ENCODE measurements at places on chromosomes 7 and 10. TPM values are rescaled to one million over a fixed set of nuclear protein-coding genes. Genes with fewer than 3 reads are reported as not detected.
A peak's percentile ranks its signal among the peaks of the same experiment; 100 is the strongest.

- no peak for DNase-seq
These were observed 29.2 kb downstream of the COPG2 start for GRCh38 chr7:130639388-130639787.

GRCh38 chr10:123381224-123381623, 227.0 kb downstream of the BUB3 start:
- no peak for DNase-seq

GRCh38 chr10:8803992-8804391, 749.5 kb downstream of the GATA3 start:
- no peak for DNase-seq

DNA sequence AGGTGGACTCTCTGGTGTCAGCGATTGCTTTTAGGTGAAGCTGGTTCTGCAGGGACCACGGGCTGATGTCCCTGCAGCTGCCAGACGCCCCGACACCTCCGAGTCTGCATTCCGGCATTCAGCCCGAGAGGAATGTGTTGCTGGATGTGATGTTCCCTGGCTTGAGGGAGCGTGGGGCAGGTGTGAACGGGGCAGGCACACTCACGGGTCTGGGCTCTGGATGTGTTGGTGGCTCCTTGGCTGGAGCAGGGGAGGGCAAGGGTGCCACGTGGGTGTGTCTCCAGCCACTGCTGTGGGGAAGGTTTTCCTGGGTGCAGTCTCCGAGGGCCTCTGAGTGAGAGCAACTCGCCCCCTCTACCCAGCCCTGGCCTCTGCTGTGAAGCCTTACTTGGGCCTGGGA, 140.5 kb downstream of the CAMK1D start:
- DNase-seq, result no peak

- no peak for DNase-seq
These were observed 9.8 kb downstream of the CDHR1 start for GRCh38 chr10:84204122-84204521.

DNA sequence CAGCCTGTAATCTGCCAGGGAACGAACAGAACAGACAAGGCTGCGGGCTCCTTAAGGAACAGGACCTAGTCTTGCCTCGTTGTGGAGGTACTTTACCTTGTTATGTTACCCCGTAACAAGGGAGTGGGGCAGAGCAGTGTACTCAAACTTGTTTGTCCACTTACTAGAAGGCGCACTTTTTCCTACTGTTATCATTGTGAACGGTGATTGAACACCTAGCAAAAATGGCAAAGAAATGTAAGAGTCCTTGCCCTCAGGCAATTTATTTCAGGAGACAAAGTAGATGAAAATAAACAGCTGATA, 620 bp upstream of the IMPDH1 start:
- DNase-seq, result no peak

DNA sequence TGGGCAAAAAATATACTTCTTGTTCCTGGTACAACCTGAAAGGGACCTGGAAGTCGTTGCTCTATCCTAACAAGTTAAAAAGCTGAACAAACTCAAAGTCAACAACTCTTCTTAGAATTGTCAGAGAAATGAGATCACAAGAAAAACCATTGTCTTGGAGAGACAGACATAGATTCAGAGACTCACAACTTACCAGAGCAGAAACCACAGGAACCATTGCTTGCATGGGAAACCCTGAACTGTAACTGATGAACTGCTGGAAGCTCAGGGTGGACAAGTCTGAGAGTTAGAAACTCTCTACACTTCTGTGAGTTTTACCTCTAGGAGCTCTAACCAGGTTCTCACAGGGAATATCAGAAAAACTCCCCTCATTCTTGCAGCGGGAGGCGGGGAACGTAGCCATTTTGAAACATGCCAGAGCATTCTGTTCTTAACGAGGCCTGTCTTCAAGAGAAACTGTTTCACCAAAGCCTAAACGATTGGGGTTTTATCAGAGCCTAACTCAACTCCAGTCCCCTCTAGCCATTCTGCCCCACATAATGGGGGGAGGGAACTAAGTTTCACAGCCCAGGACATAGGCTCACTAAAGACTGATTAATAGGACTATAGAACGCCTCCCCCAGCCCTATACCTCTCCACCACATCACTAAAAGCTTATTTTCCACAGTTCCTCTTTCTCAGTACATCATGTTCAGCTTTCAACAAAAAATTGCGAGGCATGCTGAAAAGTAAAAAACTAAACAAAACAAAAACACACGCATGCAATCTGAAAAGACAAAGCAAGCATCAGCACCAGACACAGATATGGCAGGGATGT, 12.0 kb upstream of the GSDME start:
- no peak for DNase-seq

DNA sequence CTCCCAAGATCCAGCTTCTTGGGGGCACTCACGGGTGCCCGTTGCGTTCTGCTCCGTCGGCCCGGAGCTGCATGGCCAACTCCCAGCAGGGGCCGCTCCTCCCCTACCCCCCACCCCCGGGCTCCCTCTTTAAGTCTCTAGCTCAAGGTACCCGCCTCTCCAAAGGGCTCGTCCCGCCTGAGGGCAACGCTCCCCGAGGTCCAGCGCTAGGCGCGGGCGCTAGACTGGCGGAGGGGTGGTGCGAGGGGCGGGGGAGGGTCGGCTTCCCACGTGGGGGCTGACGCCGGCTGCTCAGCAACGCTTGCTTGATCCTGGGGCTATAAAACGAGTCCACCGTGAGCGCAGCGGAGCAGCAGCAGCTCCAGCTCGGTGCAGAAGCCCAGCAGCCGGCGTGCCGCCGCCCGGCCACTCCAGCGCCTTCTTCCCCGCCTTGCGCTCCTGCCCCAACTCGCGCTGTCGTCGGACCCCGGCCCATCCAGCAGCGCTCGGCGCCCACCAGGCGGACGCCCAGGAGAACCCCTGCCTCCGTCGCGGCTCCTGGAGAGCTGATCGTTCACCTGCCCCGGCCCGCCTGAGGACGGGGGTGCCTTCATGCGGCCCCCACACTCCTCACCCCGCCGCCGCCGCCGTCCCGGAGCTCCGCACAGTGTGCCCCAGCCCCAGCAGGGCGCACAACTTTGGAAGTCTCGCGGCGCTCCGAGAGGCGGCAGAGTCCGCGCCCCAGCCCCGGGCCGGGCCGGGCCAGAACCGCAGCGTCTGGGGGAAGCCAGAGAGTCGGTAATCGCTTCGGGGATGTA, at the start of gene ADRA2A:
Gene ADRA2A, plus strand, starts transcription at position 348 of the 797 bp plus-strand sequence. CDS start 968 bp downstream, outside the sequence.
- DNase-seq, result no peak

GRCh38 chr10:78220781-78221180, 187.1 kb downstream of the RPS24 start:
- DNase-seq, result no peak

- no peak for DNase-seq
These were observed 17.6 kb downstream of the BCCIP start for GRCh38 chr10:125840955-125841354.

- no peak for DNase-seq
These were observed 14.5 kb upstream of the NEBL start for GRCh38 chr10:20911626-20912025.

DNA sequence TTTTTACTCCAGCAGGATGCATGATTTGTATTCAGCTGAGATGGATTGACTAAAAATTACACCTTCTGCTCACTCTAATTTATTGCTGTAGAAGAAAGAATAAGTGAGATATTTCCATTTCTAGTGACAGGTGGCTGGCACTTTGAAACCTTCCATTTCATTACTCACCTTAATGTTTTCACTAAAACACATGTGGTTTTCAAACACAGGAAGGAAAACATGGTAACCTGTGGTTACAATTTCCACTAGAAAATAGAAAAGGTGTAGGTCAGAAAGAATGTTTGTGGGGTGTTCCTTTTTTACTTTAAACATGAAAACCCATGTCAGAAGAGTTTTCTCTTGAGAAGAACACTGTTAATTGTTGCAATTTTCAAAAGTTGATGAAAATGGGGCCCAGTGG, 12.0 kb upstream of the PRKCQ start:
- peak; percentile 47 for DNase-seq

GRCh38 chr10:22652988-22653481, 61.3 kb downstream of the PIP4K2A start:
- peak; percentile 36 for DNase-seq

DNA sequence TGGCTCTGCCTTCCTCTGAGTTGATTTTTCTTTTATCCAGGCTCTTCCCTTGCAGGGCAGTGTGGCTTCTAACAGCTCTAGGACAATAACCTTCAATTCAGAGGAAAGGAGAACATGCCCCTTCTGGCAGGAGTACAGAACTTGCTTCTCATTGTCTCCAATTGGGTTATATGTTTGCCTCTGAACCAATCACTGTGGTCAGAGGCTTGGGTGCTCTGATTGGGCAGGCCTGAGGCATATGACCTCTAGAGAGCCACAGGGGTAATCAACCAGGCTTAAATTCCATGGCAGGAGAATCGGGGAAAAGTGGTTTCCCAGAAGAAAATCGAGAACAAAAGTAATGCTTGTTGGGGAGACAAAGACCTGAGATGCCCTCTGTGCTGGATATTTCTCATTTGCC, 240.0 kb downstream of the REEP3 start:
- DNase-seq, result no peak

- DNase-seq, result peak; percentile 56
These were observed 15.6 kb upstream of the PBLD start for GRCh38 chr10:68348265-68348741.

DNA sequence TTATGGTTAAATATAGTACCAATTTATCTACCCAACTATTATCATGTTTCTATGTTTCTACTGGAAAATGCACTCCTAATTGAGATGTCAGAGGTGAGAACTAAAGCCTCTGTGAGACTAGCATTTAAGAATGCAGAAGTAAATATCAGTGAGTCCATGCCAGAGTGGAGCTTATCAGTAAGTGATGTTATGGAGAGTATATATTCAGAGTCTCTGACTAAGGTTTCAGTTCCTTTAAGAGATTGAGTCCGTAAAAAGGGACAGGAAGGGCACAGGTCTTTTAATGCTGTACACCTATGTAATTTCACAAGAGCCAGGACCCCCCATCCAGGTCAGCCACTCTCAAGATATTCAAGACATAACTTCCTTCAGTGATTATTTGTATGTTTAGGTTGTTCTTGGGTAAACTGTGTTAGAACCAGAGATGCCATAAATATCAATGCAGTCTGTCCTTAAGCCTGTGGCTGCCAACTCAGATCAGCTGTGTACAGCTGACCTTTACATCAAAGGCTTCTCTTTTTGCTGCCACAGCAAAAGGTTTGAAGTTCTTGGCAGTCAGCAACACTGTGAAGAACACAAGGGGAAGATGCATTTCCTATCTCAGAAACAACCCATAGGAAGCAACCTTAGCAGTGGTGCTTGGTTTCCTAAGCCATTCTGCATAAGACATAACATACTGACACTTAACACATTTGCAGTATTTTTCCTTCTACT, 244.8 kb downstream of the BICC1 start:
- no peak for DNase-seq

DNA sequence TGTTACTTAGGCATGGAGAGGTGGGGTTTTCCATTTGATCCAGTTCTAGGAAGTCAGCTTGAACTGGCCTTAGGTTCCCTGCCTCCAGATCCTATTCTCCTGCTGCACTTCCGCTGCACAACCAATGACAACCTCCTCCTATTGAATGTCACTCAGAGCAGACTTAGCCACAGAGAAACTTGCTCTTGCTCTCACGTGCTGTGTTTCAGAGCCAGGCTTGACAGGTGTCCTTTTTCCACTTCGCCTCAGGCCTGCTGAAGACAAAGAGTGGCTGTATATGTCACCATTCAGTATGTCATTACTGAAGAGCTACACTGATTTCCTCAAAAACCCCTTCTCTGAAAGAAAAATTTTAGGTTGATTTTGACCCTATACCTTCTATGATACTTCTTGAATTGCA, 115.4 kb upstream of the ETV1 start:
- no peak for DNase-seq

- DNase-seq, result no peak
These were observed 43.7 kb upstream of the GNA12 start for GRCh38 chr7:2887816-2888215.

DNA sequence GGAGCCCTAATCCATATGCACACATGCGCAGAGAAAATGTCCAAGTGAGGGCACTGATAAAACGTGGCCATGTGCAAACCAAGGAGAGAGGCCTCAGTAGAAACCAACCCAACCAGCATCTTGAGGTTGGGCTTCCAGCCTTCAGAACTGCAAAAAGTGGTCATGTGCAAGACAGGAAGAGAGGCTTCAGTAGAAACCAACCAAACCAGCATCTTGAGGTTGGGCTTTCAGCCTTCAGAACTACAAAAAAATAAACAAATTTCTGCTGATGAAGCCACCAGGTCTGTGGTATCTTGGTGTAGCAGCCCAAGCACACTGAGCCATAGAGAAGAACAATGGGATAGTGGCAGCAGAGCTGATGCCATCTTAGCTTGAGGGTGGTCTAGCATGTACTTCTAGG, 371.5 kb downstream of the CALN1 start:
- DNase-seq, result no peak

GRCh38 chr10:50497758-50498157, 126.0 kb downstream of the SGMS1 start:
- no peak for DNase-seq

- DNase-seq, result no peak
These were observed 18.6 kb downstream of the C7orf33 start for GRCh38 chr7:148609045-148609725.

GRCh38 chr7:139482122-139482521, 1.4 kb downstream of the KLRG2 start:
- DNase-seq, result no peak

- no peak for DNase-seq
These were observed 115.8 kb downstream of the PLXDC2 start for GRCh38 chr10:19931894-19932590.

DNA sequence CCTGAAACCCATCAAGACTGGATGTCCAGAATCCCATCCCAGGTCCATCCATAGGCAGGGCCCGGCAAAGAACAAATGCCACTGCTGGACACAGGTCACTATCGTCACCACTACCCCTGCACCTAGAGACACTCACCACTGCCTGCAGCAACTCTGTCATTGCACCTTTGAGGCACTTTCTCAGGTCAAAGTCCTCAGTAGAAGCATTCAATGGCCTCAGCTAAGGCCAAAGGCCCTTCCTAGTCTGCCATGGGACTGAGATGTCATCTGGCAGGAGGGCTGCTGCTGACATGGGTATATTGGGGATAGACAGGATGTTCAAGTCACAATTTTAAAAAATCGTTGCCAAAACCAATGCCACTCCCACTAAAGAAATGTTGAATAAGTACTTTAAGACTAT, 58.7 kb downstream of the GPAM start:
- no peak for DNase-seq

The ZNF25 gene
- 5.0 TPM for total RNA-seq

The ADIRF gene
- not detected for total RNA-seq

The ZNF746 gene
- total RNA-seq, result 21.0 TPM

The ZNF365 gene
- 0.04 TPM for total RNA-seq

The C10orf62 gene
- not detected for total RNA-seq

The FAM237B gene
- total RNA-seq, result not detected

The SORBS1 gene
- total RNA-seq, result 0.74 TPM

The STEAP4 gene
- not detected for total RNA-seq

The GIMAP6 gene
- 109 TPM for total RNA-seq

The CAPZA2 gene
- total RNA-seq, result 134 TPM

The GARIN1A gene
- 0.48 TPM for total RNA-seq

The BAMBI gene
- not detected for total RNA-seq

The SPDYE11 gene
- total RNA-seq, result not detected

The ZC3HAV1L gene
- 14.9 TPM for total RNA-seq

All from activated CD4-positive, alpha-beta T cell treated with anti-CD3 and anti-CD28 coated beads, Interleukin-2, amount 10 ng/mL, durations not matched to agents 7 days and 5 days (primary cell).